ENCODE measurements at places on chromosomes 7 and 10.

GRCh38 chr7:157312941-157313340 lies 23.9 kb upstream of the DNAJB6 start:
- DNase-seq: no peak

DNA sequence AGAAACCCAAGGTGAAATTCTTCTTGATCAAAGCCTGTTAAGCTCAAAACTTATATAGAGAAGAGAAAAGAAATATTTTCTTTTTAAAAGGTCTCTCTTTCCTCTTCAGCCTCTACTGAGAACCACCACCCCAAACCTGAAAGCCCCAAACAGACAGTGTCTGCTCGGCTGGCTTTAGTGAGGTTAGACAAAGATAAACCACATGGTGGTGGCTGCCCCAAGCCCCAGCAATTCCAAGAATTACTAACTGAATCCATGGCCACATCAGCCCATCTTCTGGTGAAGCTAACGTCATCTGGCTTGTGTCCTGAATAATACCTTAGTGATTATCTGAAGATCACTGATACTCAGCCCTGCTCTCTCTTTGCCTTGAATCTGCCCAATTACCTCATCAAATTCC lies 275.0 kb downstream of the ELMO1 start:
- DNase-seq: no peak

GRCh38 chr10:1516492-1517165 lies 220.7 kb downstream of the ADARB2 start:
- DNase-seq: no peak

DNA sequence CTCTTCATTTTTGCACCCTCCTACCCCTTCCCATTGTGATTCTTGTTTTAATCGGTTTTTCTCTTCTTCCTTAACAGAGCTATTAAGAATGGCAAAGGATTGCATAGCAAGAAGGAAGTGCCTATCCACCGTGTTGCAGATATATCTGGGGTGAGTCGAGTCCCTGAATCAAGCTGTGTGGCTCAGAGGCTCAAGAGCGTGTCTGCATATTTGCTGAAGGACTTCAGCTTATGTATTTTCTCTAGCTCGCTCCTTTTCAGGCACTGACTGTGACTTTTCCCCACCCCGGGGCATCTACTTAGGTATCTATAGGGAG lies 126.6 kb downstream of the LRRC4 start:
- no peak for DNase-seq

DNA sequence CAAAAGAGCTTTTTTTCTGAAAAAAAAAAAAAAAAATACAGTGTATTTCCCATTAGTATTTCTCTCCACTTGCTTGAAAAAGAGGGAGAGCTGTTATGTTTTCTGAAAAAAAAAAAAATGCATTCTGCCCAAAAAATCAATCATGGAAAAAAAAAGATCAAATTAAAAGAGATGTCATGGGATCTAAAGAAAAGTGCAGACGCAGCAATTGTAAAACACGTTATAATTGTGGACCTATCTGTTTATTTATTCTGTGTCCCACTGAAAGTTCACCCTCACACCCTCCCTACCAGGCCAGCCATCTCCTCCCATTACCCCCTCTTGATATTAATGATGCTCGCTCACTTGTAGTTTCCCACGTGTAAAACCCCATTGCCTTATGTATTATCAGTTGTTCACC lies 674.0 kb upstream of the C7orf33 start:
- DNase-seq: no peak

GRCh38 chr10:29409241-29410054 lies 120.6 kb downstream of the LYZL1 start:
- peak; percentile 24 for DNase-seq

DNA sequence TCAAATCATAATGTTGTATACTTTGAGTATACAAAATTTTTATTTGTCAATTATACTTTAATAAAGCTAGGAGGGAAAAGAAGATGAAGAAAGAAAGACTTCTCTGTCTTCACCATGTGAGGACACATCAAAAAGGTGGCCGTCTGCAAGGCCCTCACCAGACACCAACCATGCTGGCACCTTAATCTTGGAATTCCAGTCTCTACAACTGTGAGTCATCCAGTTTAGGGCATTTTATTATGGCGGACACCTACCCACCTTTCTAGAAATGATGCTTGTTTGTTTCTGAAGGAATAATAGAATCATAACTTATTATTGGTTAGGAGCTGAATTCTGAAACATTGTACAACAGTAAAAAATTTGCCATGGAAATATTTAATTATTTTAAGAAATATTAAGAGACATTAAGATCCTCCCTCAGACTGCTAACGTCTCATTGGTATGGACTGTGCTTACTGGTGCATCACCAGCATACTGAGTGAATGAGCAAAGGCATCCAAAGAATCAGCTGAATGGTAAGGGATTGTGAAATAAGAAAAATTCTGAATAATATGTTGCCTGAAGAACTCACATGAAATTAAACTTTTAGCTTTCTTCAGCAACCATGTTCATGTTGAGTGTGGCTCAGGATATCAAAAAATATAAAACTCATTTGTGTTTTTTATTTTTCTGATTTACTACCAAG lies 536.6 kb downstream of the HTR7 start:
- no peak for DNase-seq

DNA sequence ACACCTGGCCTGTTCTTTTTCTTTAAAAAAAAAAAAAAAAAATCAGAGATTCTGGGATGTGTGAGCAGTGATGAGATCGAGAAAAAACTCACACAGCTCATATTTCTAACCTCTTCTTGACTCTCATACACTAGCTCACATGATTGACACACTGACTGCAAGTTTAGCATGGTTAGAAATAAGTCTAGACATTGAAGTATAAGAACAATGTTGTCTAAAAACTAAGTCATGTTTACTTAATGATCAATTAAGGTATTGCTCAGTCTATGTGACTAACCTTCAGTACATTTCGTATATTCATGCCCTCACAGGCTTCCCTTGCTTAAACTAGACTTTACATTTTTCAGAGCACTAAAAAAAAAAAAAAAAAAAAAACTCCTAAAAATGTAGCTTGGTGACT lies 775.1 kb downstream of the GATA3 start:
- no peak for DNase-seq

DNA sequence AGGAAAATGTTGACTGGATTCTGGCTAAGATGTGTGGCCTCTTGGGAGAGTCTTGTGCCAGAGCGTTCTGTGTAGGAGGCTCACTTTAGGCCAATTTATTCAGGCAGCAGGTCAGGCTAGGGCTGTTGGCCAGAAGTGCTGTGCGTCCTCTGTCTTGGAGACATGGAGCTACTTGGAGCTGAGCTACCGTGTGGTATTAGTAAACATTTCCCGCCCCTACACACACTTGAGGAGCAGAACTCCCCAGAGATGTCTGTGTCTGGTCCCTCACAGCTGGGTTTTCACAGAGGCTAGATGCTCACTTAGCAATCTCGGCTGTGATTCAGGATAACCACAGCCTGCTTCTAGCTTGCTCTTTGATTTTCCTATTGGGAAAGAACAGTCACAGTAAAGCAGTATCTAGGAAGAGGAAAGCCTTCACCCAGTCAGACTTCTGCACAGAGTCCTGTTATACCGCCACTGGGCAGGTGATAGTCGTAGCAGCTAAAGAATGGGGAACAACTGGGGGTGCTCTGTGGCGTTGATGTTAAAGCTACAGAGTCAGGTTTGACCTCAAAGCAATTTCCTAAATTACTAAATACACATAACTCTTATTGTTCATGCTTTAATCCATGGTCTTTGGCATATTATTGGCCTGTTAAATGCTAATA lies 86.7 kb downstream of the MDFIC start:
- no peak for DNase-seq

DNA sequence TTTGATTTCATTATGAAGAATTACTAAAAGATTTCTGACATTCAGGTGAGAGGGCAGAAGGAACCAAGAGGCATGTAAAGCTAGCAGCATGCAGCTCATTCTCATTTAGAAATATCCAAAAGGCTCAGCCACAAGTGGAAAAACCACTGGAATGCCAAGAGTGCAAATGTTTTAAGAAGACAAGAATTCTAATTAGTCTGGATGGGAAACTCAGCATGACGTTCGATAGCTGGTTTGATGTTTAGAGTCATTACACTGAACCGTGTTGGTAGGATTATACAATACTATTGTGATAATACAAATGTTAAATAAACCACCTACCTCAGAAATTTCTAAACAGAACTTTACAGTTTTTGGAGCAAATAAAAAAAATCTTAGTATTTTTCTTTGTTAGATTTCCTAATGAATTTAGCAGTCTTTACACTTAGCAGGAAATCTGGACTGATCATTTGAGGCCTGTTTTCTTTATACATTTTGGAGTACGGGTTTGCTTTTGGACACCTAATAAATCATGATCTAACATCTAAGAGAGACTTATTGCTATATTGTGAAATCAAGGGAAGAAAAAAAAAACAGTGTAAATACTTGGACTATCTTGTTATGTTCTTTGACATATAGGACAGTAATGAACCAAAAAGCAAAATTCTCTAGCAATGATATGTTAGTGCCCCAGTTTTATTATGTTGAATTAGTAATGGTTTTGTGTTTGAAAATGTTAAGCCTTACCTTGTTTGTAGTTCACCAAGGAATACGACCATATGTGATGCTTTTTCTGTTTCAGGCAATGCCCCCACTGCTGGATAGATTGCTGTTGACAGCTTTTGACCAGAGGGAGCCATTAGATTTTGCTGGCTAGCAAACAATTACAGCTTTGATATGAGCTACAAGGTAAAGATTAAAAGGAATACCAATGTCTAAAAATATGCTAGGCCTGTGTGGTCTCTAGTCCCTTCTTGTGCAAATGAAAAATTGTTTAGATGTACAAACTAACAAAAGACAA lies 354.1 kb upstream of the SEMA3A start:
- no peak for DNase-seq

DNA sequence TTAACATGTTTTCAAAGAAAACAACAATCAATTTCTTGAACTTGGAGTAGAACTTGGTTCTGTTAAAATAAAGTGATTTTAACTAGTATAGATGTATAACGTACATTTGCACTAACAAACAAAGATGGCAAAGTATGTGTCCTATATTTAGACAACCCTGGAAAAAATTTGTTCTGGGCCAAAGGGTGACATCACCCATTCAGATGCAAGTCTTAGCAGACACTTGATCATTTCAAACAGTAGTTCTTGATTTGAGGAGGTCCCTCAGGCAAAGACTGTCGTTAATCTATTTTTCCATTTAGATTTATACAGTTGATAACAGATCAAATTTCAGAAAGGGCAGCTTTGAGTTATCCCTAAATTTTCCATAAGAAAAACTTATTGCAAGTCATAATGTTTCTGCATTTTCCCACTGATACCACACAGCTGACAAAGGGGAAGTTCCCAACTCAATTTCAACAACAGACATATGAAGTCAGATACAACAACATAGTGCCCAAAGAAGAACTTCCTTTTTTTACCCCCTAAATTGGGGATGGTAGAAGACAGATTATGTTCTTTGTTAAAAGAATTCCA lies 5.2 kb downstream of the NMT2 start:
- no peak for DNase-seq

- DNase-seq: no peak
Observed at GRCh38 chr10:122171302-122172075, 99.6 kb upstream of the BTBD16 start.

DNA sequence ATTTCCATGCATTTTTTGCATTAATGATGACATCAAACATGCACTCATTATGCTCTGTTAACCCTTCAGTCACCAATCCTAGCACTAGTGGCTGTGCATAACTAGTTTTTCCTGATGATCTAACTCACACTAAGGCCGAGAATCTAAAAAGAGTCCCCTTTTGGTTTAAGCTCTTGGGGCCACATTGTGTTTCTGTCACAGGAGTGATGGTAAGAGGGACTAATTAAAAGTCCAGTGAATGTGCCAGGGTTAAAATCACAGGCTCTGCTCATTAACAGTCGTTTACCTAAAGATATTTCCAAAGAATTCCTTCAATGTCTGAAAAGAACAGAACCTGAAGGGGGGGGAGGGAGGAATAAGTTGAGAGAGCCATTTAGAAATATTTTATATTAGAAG lies 359.0 kb upstream of the ANKRD30A start:
- DNase-seq: no peak

GRCh38 chr7:120583899-120584586 lies 273.9 kb downstream of the TSPAN12 start:
- DNase-seq: no peak

DNA sequence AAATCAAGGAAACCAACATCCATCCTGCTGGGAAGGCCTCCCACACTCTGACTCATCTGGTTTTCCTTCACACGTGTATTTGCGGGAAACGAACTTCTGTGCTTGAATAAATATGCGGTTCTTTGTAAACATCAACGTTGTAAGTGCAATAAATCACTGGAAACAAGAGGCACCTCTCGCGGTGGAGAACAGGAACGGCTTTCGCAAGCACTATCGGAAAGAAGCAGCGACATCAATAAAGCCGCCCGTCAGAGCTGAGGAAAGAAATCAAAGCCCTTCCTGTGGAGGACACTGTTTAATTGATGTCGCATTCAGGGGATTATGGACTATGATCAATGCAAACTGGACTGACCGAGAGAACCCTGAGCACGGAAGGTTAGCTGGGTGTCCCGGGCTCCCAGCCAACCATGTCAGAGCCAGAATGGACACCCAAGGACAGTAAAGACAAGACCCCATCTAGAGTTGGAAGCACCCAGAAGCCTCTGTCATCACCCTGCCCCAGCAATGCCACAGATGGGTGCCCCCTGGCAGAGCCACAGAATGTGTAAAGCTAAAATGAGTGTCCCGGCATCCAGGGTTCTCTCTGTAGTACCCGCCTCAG lies 37.6 kb downstream of the OAT start:
- DNase-seq: no peak

DNA sequence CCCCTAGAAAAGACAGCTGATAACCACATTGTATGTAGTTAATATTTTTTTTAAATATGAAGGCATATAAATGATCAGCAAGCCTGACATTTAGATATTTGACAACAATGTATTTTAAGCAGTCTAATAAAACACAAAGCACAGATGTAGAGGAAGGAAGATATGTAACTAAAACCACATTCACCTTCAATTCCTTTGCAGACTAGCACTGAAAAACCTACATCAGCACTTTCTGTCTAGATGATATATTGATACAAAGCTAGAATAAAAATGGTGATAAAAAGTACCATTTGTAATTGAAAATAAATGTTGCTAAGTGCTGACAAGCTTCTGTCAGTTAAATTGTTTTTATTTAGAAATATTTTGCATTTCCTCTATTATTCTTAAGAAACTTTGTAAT lies 153.6 kb downstream of the IMMP2L start:
- no peak for DNase-seq

GRCh38 chr10:70594161-70594560 lies 8.4 kb downstream of the PRF1 start:
- no peak for DNase-seq

GRCh38 chr10:19775296-19775695 lies 40.9 kb upstream of the PLXDC2 start:
- DNase-seq: no peak

- DNase-seq: no peak
Observed at GRCh38 chr10:84156768-84157167, 16.8 kb upstream of the GPR15LG start.
